ENCODE measurements at places on chromosomes 2 and 18.

DNA sequence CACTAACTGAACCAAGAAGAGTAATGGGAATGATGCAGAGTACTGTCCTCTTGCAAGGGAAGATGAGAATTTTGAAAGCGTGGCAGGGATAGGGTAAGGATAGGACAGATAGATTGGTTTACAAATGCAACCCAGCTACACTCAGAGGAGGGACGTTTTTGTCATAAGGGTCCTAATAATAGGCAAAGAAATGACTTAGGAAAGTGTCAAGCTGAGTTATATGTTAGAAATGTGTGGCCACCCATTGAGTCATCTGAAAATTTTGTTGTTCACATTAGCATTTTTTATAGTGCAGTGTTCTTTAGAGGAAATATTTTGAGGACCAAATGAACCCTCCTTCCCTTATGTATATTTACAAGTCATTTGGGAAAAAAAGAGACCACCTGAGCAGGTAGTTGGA is 137.5 kb downstream of the PHLPP1 start:
- no peak for DNase-seq

DNA sequence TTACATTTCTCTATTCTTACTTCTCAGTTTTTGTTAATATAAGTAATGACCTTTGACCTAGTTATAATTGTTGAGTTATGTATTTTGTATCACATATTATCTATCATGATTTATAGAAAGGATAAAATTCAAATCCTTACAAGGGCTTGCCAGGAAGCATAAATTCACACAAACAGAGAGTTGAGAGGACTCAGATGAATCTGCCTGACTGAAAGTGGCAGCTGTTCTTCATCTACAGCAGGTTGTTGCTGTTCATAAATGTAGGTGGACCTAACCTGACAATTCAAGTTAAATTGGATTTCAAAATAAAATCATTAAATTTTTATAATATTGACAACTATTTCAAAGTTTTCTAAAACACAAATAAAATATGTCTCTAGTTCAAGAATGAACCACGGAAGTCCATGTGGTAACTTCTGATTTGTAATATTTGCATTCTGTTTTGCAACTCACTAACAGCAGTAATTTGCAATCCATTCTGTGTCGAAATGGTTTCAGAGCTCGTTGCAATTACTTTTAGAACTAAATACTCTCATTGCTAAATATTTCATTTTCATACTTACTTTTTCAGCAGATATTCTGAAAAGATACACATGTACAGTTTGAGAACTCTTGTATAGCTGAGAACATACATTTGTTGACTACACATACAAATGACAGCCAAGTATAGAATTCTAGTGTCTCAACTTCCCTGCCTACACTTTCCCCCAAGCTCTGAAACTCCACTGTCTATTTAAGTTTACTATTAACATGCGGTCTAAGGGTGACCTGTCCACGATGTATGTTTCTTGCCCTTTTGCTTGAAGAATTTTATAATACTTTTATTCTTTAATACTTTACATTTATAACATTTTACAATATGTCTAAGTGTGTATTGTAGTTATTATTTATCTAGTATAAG is 25.7 kb downstream of the SCN7A start:
- no peak for DNase-seq

GRCh38 chr18:45787346-45787745 is 38.1 kb upstream of the SIGLEC15 start:
- DNase-seq: no peak

GRCh38 chr2:233821196-233821595 is 33.1 kb downstream of the HJURP start:
- no peak for DNase-seq

DNA sequence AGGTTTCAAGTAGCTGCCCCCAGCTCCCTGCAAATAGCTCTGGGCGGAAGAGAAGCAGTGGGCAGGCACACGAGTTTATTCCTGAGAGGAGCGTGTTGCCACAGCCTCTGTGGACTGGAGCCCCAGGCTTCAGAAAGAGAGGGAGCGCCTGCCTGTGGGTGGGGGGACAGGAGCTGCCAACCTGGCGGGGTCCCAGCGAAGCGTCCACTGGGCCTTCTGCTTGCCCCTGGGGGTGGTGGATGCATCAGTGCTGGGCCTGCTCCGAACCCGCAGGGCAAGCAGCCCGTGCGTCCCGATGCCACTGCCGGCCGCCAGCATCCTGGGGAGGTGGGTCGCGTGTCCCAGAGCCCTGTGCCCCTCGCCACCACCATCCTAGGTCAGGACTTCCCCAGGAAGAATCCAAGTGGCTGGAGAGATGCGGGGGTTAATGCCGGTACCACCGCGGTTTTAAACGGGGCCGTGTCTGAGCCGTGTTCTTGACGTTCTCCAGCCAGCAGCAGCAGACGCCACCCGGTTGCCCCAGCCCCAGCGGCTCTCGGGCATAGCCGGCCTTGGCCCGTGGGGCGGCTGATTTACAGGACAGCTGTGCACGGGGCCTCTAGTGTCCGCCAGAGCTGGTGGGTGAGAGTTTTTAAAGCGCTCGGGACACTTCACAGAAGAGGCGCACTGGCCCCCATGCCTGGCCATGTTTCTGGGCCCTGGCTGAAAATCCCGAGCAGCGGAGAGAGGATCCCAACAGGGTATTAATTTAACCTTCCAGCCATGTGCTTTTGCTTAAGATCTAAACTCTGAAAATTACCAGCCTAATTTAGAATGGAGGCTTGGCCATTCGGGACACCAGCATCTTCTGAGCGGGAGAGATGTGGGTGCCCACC is 84.7 kb downstream of the NFATC1 start:
- DNase-seq: no peak

- no peak for DNase-seq
These were observed 46.9 kb downstream of the MBD5 start for GRCh38 chr2:148067801-148068200.

GRCh38 chr2:46296840-46297545 is at the start of gene EPAS1:
TSS of gene EPAS1 (plus strand) at chr2:46297407. CDS start at chr2:46297912, 505 bp downstream.
- DNase-seq: peak; percentile 79

DNA sequence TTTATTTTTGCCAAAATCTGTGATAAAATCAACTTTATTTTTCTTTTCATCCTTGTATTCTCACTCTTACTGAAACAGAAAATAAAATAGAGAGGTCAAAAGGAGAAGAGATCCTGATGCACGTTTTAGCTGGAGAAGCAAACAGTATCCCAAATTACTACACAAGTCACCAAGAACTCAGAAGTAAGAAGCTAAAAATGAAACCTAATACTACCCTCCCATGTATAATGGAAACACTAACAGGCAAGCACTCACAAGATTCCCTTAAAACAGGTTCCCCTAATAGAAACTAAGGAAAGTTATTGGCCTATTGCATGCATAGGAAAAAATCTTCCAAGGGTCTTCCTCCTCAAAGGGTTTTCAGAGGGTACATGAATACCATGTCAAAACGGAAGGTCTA is 927.0 kb downstream of the ERBB4 start:
- no peak for DNase-seq

GRCh38 chr2:130150181-130151144 is 5.6 kb upstream of the CCDC74B start:
- no peak for DNase-seq

- no peak for DNase-seq
These were observed 29.8 kb downstream of the TOGARAM2 start for GRCh38 chr2:29010946-29011345.

- no peak for DNase-seq
These were observed 40.5 kb upstream of the ACTR2 start for GRCh38 chr2:65186872-65187851.

DNA sequence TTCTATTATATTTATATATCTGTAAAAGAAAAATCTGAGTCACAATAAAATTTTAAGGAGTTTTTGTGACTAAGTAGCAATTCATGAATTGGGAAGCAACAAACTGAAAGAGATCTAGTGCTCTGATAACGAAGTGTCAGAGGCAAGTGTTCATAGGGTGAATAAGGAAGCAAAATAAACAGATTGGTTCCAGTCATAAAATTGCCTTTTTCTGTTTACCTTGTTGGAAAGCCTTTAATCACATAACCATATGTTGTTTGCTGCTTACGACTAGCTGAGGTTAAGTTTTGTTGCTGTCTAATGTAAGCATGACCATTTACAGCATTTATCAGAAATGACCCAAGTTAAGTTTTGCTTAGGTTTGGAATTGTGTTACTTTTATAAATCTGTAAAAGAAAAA is 358.9 kb downstream of the ARL6IP6 start:
- DNase-seq: no peak

DNA sequence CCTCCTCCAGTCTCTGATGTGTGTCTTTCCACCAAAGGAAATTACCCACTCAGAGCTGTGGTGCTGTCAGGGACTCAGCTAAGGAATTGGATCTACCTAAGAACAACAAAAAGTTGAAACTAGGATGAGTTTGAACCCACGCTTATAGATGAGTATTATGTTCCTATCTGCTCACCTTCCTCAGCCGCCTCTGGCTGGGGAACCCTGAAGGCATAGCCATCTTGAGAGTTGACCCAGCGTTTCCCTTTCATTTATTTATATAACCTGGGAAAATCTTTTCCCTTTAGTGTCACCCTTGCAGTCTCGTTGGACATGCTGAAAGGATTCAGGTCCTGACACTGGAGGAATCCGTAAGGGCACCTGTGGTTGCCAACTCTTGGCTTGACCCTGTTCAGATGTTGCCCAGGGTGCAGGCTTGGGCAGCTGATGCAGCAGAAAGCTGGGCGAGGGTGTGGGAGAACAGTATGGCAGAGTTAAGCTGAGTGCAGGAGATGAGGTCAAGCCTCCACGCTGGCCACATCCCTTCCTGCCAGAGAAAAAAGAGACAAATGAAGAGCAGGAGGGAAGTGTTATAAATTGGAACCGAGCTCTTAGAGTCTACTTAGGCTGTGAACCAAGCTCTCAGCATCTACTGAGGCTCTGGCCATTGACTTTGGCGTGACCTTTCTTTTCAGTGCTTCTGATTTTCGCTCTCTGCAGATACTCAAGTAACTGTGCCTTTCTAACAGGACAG is 1.9 kb downstream of the CDH20 start:
- no peak for DNase-seq

DNA sequence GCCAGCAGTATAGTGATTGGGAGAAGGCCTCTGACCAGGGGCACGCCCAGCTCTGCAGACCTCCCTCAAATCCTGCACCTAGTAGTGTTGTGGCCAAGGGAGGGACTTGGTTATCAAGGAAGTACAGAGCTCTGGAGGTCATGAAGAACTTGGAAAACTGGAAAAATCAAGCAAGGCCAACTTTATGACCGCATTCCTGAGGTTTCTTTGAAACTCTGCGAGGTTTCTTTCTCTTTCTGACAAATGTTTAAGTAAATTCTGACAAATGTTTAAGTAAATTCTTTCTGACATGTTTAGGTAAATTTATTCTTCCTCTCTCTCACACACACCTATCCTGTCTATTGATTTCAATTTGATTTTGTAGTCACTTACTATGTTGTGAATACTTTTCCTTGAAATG is 31.0 kb downstream of the CLIP4 start:
- DNase-seq: no peak

DNA sequence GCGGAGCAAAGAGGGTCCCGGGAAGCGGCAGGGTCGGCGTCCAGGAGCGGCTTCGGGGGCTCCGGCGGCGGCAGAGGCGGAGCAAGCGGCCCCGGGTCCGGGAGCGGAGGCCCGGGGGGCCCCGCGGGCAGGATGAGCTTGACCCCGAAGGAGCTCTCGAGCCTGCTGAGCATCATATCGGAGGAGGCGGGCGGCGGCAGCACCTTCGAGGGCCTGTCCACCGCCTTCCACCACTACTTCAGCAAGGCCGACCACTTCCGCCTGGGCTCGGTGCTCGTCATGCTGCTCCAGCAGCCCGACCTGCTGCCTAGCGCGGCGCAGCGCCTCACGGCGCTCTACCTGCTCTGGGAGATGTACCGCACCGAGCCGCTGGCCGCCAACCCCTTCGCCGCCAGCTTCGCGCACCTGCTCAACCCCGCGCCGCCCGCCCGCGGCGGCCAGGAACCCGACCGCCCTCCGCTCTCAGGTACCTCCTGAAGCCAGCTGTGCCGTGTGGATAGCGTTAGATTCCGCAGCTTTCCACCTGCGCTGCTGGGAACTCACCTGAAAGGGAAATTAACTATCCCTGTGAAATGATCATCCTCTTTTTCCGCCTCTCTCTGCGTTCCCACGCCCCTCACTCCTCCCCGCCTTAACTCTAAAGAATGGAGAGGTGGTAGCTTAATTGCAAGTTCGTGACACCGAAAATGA is 472 bp downstream of the CNOT11 start:
- DNase-seq: no peak

DNA sequence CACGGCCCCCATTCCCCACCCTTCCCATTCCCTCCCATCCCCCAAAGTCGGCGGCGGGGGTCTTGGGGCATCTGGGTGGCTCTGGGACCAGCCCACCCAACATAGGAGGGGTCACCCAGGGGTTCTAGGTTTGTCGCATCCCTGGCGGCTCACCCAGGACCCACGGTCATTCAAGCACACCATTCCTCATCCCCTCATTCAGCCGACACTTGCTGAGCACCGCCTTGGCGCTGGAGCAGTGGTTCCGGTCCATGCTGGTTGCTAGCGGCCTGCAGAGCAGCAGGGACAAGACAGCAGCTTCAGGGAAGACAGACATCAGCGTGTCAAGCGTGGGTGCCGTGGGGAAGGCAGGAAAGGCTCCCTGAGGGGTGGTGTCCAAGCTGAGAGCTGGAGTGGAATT is 50.5 kb upstream of the OTOS start:
- no peak for DNase-seq

DNA sequence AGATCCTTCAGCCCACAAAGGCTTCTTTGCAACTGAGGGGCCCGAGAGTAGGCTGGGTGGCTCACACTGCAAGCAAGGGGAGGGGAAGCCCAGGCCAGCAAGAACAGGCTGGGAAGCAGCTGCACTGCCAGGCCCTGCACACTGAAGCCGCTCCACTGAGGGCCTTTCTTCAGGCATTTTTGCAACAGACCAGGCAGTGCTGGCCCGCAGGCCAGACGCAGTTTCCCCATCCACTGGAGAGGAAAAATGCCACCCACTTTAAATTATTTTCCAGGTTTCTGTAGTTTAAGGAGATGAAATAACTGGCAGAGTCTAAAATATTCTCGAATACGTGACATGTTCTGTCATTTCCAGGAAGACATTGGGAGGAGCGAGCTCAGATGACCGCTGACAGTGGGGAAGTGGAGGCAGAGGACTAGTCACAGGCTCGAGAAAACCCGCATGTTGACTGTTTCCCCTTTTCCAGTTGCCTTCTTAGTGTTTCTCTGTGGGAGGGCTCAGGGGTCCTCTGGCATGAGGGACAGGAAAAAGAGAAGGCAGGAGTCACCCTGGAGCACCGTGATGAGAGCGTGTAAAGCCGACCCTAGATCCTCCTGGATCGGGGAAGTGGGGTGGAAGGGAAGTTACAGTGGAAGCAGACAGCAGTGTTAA is 53.3 kb upstream of the B3GNT7 start:
- no peak for DNase-seq

DNA sequence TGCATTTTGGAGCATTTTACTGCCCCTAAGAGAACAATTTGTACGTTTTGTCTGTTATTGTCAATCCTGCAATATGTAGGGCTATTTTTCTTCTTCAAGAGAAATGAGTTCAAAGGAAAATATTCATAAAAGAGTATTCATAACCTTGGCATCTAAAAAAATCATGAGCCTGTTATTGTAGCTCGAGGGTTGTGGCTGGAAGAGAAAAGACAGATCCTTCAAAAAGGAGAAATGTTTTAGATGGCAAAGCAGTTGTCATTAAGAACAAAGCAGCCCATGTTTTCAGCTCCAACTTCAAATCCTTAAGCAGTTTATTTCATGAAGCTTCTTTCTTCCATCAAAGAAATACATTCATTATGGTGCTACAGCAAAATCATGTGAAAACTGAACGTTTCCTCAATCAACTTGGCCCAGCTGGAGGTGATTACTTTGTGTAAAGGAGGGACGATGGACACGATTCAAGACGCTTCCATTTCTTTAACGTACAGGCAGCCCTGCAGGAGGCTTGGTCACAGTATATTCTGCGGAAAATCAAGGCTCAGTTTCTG is 31.4 kb downstream of the QPCT start:
- DNase-seq: no peak

GRCh38 chr2:8258406-8258805 is 423.4 kb upstream of the ID2 start:
- no peak for DNase-seq
